HT-29 (cell line): ENCODE measurements at places on chromosomes 12 and 14.
A peak's percentile ranks its signal among the peaks of the same experiment; 100 is the strongest.

DNA sequence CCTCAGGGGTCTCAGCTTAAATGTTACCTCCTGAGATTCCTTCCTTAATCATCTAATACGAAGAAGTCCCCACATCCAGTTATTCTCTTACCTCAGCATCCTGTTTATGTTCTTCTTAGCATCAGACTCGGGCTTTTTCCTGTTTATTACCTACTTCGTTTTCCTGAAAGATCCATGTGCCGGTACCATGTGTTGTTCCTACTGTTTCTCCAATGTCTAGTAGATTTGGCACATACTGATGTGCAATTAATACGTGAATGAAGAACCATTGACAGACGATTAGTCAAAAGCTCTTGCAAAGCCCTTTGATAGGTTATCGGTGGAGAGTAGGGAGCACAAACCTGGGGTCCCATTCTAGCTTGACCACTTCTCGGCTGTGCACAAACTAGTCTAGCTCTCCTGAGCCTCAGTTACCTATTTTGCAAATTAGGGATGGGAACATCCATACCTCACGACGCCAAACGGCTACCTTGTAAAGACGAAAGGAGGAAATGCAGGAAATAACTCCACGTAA is 735 bp upstream of the MAPKAPK5 start:
- DNase-seq: no peak

DNA sequence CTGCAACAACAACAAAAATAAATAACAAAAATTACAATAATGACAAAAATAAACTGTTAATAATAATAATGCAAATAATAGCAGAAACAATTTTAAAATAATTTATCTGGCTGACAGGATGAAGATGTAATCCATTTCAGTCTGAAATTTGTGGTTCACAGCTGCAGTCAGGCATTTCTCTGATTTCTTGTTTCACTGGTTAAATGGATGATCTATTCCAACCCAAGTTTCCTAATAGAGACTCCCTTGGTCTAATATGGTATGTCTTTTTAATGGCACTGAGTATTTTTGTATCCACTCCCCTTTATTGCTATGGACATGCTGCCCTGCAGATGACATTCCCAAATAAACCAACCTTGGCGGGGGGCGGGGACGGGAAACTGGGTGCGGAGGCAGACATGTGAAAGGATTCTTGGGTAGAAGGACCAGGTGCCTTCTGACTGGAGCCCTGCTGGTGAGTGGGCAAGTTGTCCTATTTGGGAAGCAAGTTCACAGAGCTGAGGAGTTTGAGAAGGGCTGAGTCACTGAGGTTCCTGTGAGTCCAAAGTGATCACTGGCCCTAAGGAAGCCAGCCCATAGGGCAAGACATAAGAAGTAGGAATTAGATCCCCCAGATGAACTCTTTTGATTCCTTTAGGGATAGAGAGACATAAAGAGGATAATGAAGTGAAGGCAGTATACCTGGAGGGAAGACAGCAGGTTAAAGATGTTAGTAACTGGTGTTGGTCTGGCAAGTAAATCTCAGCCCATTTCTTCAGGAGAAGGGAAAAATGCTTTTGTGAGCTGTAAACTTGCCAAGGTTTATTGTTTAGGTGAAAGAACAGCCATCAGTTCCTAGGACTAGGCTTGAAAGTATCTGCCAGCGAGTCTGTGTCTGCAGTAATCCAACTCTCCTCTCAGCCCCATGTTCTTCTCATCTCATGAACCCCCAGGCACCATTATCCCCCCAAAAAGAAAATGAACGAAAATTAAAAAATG is 14.5 kb downstream of the FOXG1 start:
- DNase-seq: no peak

DNA sequence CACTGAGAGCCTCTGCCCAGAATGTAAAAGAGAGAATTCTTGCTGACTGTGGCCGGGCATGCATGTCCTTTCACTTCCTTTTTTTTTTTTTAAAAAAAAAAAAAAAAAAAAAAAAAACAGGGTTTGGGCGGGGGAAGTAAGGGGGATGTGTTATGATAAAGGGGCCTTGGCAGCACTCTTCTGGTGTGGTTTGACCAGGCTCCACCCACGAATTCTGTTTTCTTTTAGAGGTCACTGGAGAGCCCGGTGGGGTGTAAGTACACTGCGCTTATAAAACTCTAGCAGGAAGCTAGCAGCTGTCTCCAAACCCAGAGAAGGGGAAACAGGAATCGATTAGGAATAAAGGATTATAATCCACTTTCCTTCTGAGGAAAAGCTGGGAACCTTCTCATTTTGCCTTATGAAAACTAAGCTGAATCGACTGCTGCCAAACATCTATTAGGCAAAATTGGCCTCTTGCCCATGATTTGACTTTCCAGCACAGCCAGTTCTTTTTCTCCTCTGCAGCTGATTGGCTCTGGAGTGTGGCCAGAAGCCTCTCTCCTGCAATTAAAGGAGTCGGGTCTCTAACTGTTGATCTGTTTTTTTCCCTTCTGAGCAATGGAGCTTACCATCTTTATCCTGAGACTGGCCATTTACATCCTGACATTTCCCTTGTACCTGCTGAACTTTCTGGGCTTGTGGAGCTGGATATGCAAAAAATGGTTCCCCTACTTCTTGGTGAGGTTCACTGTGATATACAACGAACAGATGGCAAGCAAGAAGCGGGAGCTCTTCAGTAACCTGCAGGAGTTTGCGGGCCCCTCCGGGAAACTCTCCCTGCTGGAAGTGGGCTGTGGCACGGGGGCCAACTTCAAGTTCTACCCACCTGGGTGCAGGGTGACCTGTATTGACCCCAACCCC is 27.7 kb upstream of the HIGD1C start:
- DNase-seq: peak; percentile 78

DNA sequence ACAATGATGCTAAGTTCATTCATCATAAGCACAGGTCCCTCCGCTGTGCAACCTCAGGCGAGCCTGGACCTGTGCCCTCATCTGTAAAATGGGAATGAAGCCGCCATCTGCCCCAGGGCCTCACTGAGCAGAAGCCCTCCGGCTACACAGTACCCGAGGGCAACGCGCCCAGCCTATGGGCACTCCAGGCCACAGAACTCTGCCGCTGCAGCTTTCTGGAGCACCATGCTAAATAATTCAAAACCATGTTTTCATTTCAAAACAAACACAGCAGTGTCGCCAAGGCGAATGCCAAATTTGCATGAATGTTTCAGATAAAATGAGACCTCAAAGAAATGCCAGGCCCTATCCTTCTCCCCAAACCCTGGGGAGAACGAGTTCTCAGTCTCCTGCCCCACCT is 4.0 kb downstream of the NCOR2 start:
- DNase-seq: no peak

DNA sequence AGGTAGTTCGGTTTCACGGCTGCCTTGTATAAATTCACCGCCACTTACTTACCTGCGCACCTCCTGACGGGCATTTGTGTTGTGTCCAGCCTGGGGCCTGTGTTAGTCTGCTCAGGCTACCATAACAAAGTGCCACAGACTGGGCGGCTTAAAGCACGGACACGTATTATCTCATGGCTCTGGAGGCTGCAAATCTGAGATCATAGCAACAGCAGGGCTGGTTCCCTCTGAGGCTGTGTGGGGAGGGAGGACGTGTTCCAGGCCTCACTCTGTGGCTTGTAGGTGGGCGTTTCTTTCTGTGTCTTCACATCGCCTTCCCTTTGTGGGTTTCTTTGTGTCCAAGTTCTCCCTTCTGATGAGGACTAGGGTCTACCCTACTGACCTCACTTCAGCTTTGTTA is 93.5 kb upstream of the FZD10 start:
- DNase-seq: no peak

DNA sequence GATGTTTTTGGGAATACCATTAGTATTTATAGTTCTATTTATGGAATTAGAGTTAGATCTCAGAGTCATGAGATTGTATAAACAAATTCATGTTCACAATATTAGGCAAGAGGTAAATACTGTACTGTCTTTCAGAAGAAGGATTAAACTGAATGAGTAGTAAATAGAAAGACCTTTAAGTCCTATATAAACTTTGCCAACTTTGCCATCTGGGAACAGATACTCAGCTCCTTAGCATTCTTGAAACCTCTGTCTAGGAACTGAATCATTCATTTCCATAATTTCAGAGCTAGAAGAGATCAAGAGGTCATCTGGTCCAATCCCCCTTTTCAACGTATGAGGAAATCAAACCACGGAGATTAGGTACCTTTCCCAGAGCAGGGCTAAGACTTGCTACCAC is 141.1 kb downstream of the CAND1 start:
- no peak for DNase-seq

GRCh38 chr12:129298921-129299320 is 445.6 kb downstream of the GLT1D1 start:
- DNase-seq: no peak

GRCh38 chr14:90857866-90858265 is 41.6 kb upstream of the TTC7B start:
- no peak for DNase-seq

DNA sequence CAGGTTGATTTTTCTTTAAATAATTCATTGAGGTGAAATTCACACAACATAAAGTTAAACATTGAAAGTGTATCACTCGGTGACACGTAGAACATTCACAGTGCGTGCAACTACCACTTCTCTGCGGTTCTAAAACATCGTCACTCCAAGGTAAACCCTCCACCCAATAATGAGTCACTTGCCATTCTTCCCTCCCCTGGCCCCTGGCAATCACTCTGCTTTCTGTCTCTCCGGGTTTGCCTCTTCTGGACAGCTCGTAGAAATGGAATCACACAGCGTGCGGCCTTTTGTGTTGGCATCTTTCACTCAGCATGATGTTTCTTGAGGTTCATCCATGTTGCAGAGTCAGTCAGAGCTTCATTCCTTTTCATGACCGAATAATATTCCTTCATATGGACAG is 18.9 kb downstream of the FZD10 start:
- DNase-seq: no peak

- DNase-seq: peak; percentile 72
Observed at GRCh38 chr12:32455607-32456071, 56.3 kb downstream of the FGD4 start.

- no peak for DNase-seq
Observed at GRCh38 chr12:53101266-53101665, 2.0 kb upstream of the SOAT2 start.

DNA sequence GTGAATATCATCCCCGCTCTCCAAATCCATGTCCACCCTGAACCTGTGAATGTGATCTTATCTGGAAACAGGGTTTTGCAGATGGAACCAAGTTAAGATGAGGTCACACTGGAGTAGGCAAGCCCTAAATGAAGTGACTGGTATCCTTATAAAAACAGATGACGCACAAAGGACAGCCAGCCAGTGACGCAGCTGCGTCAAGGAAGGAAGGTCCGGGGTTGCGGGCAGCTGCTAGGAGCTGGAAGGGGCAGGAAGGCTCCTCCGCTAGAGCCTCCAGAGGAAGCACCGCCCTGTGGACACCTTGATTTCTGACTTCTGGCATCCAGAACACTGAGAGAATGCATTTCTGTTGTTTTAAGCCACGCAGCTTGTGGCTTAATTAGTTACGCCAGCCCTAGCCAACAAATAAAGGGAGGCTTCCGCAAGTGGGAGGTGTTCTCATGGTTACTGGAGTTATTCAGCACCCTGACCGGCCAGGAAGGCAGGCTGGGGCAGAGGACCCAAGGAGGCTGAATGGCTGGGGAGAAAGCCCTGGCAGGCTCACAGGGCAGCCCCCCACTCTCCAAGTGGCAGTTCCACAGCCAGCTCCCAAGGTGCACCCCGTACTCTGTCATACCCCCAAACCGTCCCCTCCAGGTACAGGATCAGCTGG is 127.6 kb upstream of the NCOR2 start:
- peak; percentile 86 for DNase-seq

DNA sequence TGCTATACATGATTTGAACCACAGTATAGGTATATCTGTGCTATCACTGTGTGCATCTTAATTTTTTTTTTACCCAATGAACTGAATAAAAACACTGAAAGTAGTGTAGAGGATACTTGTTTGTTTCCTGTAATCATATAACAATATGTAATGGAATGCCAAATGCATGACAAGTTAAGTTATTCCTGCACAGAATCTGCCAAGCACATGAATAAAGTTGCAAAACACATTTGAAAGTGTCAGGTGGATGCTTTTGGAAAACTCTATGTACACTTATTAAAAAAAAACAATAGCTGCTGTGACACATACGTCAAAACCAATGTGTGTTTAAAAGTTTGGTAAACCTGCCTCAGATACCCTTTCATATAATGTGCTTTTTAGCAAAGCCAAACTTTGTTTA is 1638.1 kb upstream of the SEL1L start:
- DNase-seq: no peak

GRCh38 chr12:53514628-53515290 is 7.5 kb upstream of the NPFF start:
- no peak for DNase-seq

DNA sequence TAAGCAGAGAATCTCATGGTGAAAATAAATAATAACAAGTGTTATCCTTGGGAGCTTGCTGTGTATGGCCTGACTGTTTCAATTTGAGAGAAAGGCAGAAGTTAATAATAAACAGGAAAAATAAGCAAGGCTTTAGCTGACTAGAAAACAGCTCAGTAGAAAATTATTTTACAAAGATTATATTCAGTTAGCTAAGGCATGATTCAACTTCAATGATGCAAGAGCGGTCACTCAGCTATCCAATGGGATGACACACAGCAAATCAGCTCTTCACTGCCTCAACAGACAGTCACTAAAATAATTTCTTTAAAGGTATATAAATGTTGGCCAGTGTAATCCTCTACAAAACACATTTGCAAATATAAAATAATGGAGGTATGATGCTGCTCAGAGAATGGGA is 18.6 kb downstream of the GSTZ1 start:
- DNase-seq: no peak

- peak; percentile 36 for DNase-seq
Observed at GRCh38 chr14:97177016-97177415, 379.8 kb downstream of the VRK1 start.

GRCh38 chr14:76977793-76978720 is 50.5 kb downstream of the IRF2BPL start:
- DNase-seq: no peak

GRCh38 chr12:58163021-58163420 is 221.7 kb downstream of the ATP23 start:
- no peak for DNase-seq

DNA sequence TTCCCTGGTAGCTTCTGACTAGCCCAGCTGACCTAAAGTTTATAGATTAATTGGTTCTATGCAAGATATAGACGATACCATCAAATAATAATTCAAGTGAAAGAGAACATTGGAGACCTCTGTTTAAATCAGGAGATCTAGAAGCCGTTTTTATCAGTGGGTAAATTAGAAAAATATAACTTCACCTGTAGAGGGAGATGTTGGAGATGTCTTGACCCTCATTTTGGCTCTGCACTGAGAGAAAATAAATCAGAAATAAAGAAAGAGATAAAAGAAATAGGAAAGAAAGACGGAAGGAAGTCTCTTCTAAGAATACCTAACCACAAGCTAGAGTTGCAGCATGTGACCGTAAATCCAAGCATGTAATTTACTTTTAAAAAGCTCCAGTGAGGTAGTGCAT is 684.5 kb downstream of the C12orf50 start:
- DNase-seq: peak; percentile 37

DNA sequence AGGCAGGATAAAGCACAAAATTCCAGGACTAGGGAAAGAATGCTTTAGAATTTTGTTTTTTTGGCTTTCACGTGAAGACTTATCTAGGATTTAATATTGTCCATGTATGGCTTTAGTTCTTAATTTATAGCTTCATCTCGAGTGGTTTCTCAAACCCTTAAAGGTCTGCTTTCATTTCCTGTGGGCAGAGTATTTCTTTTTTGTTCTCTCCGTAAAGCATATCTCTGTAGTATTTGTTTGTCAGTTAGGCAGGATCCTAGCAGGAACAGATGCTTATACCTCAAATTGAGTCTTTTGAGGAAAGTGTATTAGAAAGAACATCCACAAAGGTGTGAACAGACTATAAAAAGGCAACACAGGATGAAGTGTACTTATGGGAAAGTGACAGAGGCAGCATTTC is 697.1 kb upstream of the SEL1L start:
- no peak for DNase-seq
